ENCODE measurements at places on chromosomes 3 and 15.

- no peak for DNase-seq
These were observed 142.7 kb downstream of the THRB start for GRCh38 chr3:24351779-24352469.

- DNase-seq: peak; percentile 96
These were observed 72.7 kb downstream of the CMTM8 start for GRCh38 chr3:32310918-32311839.

- no peak for DNase-seq
These were observed 35.8 kb upstream of the SLC6A11 start for GRCh38 chr3:10780243-10780642.

DNA sequence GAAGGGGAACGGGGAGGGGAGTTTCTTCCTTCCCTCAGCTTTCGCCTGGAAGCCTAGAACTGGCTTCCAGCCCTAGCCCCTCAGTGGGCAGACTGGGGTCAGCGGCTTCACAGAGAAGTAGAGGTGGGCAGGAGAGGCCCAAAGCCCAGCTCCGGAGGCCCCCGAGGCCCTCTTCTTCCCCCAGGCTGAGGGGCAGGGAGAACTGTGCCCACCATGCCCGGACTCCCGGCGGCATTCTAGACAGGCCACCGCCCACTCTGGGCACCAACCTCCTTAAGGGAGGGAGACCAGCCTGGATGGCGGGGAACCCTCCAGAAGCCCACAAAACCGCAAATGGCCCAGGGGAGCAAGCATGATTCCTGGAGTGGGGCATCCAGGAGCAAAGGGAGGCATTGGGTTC, 17.9 kb downstream of the HAPLN3 start:
- DNase-seq: no peak

DNA sequence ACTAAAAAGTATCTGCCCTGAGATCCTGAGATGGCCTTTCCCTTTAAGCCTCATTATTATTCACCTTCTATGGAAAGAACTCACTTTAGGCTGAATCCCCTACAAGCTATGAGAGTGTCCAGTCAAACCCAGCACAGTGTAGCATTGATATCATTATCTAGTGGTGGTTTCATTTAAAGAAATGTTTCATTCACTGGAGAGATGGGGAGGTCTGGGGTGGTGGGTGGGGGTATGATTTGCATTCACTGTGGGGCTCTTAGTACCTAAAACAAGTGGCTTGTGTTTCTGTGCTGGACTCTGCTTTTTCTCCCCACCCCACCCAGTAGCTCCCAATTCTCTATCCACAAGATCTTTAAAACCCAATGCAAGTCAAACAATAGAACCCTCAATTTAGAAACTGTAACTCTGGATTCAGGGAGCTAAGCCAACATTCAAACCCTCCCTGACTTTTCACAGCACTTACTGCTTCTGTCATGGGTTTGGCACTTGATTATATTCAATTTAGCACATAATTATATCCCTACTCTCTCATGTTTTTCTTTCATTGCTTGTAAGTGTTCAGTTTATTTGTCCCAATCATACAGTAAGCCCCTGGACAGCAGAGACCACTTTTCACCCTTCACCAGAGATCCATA, 310.5 kb upstream of the THBS1 start:
- DNase-seq: no peak

GRCh38 chr3:186307594-186308221, 54.3 kb downstream of the DGKG start:
- DNase-seq: no peak

GRCh38 chr3:51929420-51930003, 12.2 kb downstream of the RRP9 start:
- no peak for DNase-seq

GRCh38 chr15:34233614-34234013, 8.8 kb downstream of the EMC4 start:
- no peak for DNase-seq

GRCh38 chr15:49473031-49473430, 50.0 kb downstream of the FGF7 start:
- no peak for DNase-seq

- DNase-seq: no peak
These were observed 81.0 kb downstream of the CLDN11 start for GRCh38 chr3:170499562-170500156.

- DNase-seq: no peak
These were observed 684.2 kb upstream of the CFAP20DC start for GRCh38 chr3:59734061-59734460.

DNA sequence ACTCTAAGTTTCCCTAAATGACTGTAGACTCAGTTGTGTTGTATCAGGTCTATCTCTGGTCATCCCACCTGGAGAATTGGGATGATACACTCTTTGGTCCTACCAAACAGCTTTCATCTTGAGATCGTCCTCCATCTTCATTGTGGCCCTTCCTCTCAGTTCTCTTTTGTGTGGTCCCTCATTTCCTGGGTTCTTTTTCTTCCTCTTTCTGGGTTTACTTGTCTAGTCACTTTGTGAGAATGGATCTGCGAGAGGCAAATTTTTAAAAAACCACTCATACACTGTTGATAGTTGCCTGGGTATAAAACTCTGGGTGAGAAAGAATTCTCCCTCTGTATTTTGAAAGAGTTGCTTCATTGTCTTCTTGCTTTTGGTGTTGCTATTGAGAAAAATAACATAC, 6.0 kb upstream of the AMOTL2 start:
- DNase-seq: no peak

- no peak for DNase-seq
These were observed 76.3 kb downstream of the XXYLT1 start for GRCh38 chr3:195194559-195195206.

- no peak for DNase-seq
These were observed 14.7 kb upstream of the ATP2B2 start for GRCh38 chr3:10520072-10520471.

DNA sequence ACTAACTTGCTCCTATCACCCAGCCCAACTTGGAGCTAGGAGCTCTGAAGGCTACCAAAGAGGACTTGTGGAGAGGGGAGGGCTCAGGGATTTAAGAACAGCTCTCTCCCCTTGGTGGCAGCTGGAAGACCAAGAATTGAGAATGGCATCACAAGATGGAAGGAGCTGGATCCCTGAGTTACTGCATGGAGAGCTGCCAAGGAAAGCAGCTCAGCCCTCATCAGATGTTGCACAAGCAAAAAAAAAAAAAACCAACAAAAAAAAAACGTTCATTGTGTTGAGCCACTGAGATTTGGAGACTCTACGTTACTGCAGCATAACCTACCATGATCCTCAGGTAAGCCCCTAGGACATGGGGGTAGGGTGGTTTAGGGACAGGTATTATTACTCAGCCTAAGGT, 41.0 kb downstream of the ITGB5 start:
- DNase-seq: no peak

DNA sequence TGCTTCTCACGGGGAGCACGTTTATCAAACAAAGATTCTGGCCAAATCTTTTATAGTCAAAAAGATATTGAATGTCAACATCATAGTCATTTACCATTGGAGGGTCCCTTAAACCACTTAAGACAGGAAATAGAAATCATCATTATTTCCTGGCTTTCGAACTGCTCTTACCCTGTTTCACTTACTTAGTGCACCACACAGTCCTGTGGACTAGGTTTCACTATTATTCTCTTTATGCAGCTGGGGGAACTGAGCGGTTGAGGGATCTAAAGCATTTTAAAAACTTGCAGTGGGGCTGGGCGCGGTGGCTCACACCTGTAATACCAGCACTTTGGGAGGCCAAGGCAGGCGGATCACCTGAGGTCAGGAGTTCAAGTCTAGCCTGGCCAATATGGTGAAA, 13.7 kb upstream of the TPRG1 start:
- no peak for DNase-seq

- peak; percentile 19 for DNase-seq
These were observed 2.0 kb downstream of the MECOM start for GRCh38 chr3:169661361-169662131.

DNA sequence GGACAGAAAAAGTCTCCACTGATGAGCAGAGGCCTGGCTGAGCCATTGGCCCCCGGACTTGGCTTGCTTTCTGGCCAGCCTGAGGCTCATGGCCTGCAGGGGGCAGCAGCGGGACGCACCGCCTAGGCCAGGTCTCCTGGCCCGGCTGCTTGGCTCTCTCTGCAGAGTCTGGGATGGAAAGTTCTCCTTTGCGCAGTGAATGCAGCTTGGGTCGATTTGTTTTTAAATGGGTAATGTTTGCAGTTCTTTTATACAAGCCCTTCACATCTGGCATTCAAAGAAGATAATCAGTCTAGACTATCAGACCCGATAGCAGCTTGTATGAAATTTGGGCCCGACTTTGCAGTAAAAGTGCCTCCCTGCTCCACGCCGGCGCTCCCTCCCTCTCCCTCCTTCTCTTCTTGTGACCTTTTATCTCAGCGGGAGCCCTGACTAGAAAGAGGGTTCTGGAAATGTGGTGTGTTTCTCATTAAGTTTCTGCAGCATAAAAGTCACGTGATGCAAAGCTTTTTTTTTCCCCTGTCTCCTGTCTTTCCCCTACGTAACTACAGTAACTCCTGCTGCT, 59.9 kb downstream of the ZNF621 start:
- DNase-seq: peak; percentile 88

- peak; percentile 92 for DNase-seq
These were observed 56.3 kb upstream of the SEC13 start for GRCh38 chr3:10377148-10377725.

- DNase-seq: no peak
These were observed 7.2 kb upstream of the AQR start for GRCh38 chr15:34976743-34977142.

GRCh38 chr3:81622395-81622794, 139.1 kb downstream of the GBE1 start:
- no peak for DNase-seq

DNA sequence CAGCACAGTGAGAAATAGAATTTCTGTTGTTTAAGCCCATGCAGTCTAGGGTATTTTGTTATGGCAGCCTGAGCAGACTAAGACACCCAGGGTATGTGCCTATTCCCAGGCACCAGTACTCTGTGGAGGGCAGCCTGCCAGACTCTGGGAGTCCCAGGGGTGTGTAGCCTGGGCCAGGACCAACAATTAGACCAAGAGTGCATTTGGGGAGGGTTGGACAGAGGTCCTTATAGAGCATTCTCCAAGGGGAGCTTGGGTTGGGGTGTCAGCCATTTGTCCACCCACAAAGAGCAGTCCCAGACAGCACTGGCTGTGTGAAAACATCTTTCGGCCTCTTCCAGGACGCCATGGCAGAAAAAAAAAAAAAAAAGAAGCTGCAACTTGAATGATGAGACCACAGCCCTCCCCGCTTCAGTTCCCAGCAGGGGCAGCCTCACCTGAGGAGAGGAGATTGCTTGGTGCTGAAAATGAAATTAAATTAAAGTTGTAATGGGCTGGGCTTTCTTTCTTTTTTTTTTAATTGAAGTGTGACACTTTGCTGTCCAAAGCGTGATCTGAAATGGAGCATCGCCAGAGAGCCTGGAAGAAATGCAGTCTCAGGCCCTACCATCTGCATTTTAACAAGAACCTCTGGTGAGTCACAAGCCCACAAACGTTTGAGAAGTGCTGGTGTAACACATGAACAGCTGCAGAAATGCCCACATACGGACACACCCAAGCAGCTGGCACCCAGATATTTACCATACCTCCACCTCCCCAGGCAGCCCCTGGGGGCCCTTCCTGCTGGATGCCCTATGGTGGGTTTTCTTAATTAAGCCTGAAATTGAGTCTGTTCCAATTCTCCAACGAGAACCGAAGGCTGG, 21.3 kb upstream of the CAV3 start:
- no peak for DNase-seq

DNA sequence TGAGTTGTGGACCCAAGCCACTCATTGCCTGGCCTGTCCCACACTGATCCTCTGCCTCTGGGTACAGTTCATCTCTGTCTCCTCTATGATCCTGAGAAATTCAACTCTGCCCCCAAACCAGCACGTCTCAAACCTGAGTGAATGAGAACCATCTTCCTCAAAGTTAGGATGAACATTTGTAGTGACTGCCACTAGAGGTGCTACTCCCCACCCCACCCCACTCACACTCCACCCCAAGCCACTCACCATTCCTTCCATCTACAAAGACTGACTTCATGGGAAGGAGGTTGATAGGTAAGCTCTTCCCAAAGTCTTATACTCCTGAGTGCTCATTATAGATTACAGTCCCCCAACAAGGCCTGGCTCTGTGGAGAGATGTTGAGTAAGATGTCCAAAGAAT, 43.8 kb downstream of the NEK10 start:
- DNase-seq: no peak

- DNase-seq: no peak
These were observed 7.9 kb downstream of the AEN start for GRCh38 chr15:88629071-88629470.

DNA sequence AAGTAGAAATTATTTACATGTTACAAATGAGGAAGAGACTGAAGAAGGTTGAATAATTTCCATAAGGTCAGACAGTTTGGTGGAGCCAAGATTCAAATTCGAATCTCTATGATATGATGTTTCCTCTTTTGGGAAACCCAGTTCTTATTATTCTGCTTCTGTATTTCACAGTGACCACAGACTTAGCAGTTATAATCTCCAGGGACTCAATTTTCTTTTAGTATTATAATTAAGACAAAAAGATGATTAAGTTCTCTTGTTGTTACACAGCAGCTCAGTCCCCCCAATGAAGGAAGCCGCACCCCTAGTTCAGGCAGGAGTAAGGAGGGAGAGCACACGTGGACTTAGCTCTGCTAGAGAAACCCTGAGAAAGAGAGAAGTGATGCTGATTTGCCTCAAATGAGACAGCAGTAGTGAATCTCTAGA, 130.6 kb downstream of the CCNL1 start:
- DNase-seq: no peak

DNA sequence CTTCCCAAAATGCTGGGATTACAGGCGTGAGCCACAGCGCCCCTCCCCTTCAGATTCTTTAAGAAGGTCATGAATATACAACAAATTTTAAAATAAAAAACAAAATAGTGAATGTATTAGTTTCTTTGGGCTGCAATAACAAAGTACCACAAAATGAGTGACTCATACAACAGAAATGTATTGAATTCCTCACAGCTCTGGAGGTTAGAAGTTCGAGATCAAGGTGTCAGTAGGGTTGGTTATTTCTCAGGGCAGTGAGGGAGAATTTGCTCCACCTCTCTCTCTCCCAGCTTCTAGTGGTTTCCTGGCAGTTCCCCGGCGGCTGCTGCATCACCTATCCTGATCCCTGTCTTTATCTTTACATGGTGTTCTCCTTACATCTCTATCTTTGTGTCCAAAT, 804.0 kb downstream of the ROBO1 start:
- DNase-seq: no peak

GRCh38 chr3:882533-882932, 210.3 kb upstream of the CNTN6 start:
- no peak for DNase-seq

DNA sequence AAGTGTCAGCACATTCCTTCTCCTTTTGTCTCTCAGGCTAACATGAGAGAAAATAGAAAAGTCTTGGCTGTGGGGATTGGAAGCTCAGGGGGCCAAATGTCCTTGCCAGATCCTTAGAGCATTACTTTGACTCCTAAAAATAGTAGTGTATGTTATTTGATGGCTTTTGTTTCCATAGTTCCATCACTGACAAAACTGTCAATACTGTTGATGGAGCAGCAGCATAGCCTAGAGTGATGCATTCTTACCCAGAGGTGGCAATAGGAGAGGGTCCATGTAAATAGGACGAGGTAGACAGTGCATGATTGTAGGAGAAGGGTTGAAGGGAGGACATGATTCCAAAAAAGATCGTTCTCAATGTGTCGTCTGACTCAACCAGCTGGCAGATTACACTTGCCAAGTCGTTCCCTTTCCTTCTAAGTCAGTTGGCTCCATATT, 282.7 kb upstream of the TPRG1 start:
- peak; percentile 74 for DNase-seq

Data from G401 (cell line).